ENCODE measurements at places on chromosomes 5 and 9.

- DNase-seq, result no peak
Observed at GRCh38 chr9:14741369-14741768, 18.8 kb upstream of the CER1 start.

GRCh38 chr5:157599565-157599964 is 24.0 kb upstream of the ADAM19 start:
- no peak for DNase-seq

DNA sequence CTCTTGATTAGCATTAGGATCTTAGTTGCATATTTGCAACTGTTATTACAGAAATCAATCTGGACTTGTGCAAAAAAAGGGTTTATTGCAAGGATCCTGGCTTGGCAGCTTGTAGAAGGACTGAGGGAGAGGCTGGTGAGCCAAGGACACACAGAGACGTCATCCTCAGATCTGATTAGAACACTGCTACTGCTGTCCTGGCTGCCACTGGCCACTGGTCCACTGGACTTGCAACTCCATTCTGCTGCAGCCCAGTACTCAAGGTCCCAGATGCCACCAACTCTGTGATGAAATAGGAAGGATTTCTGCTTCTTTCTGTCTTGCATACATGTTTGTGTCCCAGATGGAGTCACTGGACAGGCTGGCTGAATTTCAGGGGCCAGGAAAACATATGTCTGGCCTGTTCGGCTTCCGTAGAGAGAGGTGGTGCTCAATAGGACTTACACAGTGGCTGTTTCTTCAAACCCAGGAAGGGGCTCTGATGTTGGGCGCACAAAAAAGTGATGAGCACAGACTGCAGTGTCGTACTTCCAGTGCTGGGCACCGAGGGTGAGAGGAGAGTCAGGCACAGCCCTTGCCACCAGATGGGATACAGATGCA is 68.9 kb upstream of the SH3PXD2B start:
- peak; percentile 72 for DNase-seq

DNA sequence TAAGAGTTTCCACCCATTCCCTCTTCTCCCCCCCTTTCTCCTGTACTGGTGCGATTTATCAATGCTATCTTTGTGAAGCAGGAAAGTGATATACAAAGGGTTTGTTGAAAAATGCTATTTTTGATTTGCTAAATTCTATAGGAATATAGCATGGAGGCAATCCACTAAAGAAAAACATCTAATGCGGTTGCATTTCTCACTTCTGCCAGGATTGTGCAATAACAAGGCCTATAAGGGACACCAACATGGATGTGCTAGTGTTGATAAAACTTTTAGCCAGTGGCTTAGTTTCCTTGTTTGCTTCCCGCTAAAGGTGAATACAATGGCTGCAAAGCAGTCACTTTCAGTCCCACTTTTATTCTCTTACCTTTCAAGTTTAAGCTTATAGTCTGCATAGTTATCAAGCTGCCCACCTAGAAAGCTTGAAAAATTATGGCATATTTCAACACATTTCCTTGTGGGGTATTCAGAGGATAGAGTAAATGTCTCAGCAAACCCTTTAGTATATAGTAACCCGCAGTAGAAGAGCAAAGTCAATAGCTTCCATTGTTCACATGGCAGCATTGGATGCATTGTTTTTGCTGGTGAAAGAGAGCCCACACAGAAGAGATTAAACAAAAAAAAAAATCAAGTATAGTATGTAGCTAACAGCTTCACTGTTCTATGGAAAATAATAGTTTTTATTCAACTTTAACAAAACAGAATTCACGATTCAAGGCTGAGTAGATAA is 674.6 kb upstream of the SEMA6A start:
- no peak for DNase-seq

DNA sequence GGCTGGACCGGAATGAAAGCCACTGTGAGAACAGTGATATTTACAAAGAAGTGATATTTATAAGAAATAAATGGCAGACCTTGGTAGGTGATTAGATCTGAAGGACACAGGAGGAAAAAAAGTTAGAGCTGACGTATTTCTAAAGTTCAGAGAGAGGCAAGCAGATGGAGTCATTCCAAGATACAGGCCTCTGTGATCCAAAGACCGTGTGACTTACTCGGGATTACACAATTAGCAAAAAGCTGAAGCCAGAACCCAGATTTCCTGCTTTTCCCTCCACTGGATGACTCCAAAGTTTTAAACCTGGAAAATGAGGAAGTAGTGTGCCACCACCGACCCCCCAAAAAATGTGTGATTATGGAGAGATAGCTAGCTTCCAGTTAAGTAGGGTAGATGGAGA is 3.1 kb upstream of the DOCK8 start:
- DNase-seq, result no peak

- no peak for DNase-seq
Observed at GRCh38 chr5:135231289-135231688, 167.7 kb downstream of the MACROH2A1 start.

- no peak for DNase-seq
Observed at GRCh38 chr5:150540615-150541396, 32.9 kb downstream of the NDST1 start.

DNA sequence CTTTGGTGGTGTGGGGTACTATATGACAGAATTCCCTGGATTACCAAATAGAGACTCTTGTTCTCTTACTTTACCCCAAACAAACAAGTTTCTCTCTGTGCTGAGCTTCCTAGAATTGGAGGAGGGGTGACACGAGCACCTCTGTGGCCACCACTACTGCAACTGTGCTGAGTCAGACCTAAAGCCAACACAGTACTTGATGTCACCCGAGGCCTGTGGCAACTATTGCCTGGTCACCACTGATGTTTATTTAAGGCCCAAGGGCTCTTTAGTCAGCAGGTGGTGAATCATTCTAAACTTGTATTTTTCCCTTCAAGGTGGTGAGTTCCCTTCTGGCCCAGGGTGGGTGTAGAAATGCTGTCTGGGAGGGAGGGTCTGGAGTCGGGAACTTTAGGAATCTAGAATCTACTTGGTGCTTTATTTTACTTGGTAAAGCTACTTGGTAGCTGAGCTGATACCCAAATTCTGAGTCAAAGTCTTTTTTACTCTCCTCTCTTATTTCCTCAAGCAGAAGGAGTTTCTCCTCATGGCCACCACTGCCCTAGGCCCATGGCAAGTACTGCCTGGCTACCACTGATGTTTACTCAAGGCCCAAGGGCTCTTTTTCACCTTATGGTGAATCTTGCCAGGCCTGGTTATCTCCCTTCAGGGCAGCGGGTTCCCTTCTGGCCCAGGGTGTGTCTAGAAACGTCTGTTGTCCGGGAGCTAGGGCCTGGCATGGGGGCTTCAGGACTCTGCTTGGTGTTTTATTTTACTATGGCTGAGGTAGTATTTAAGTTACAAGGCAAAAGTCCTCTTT is 9.8 kb downstream of the LURAP1L start:
- DNase-seq, result no peak

GRCh38 chr5:117487556-117487955 is 912.9 kb upstream of the SEMA6A start:
- DNase-seq, result no peak

DNA sequence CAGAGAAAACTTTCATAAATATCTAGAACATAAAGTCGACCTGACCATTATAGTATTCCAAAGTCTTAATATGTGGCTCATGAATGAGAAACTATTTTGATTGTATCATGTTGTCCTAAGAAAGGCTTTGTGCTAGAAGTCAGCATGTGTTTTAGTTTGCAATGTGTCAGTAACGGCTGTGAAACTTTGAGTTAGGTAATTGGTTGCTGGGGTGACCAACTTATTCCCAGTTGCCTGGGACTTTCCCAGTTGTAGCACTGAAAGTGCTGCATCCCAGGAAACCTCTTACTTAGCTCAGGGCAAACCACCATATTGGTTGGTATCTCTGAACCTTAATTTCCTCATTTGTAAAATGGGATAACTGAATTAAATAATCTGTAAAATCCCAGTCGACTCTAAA is 114.6 kb upstream of the SLC12A2 start:
- no peak for DNase-seq

DNA sequence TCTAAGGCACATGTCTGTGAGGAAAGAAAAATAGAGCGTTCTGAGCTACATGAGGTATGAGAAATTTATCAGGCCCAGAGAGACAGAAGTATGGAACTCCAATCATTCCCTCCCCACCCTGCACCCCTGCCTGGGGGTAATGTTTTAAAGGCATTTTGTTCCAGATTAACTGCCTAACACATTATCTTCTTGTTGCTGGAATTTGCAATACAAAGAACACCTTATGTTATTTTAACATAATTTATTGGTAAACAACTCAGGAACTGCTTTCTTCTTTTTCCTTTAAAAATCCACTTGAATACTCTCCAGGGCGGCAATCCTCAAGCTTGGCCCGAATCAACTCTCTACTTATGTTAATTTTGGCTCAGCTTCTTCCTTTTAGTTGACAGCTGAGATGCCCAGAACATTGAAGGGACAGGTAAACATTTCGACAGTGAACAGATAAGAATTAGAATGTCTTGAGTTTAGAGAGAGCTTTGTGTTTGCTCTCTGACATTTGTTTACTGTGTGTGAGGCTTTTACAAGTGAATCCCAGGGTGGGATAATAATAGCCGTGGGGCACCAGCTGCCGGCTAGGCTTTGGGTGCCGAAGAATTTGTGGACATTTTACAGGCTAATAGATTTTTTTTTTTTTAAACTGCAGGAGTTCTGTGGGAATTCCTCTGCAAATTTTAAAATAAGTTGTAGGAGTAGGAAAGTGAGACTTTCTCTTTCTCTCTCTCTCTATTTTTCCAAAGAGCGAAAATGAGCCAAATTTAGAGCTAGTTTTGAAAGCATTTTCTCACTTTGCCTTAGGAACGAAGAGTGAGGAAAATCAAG is 96.4 kb upstream of the TAF11L2 start:
- DNase-seq, result no peak

DNA sequence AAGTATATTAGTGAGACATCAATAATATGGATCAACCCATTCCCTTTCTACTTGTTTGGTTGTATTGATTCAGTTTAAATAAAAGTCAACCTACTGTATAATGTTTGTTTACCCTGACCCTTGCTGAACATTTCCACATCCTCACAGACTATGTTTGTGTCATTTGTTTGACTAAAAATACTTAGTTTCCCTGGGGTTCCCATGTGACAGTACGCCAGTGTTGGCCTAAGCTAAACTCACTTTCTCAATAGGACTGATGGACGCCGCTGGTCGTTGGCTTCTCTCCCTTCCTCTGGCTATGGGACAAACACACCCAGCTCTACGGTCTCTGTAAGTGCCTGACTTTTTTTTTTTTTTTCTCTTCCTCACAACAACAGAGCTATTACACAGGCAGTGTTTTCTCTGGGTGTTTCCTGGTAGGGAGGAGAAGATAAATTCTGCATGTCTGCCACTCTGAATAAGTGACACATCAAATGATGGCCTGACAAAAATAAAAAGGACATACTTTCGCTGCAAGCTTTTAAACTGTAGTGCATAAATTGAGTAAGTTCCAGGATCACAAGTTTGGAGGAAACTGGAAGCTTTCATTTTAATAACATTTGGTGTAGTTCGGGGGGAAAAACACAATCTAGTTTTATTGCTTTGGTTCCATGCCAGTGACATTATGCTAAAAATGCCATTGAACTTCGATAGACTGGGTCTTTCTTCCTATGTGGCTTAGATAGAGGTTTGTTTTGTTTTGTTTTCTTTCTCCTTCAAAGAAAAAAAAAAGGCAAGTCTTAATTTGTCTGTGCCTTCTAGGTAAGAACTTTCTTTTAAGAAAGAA is 101.0 kb downstream of the CD180 start:
- no peak for DNase-seq

DNA sequence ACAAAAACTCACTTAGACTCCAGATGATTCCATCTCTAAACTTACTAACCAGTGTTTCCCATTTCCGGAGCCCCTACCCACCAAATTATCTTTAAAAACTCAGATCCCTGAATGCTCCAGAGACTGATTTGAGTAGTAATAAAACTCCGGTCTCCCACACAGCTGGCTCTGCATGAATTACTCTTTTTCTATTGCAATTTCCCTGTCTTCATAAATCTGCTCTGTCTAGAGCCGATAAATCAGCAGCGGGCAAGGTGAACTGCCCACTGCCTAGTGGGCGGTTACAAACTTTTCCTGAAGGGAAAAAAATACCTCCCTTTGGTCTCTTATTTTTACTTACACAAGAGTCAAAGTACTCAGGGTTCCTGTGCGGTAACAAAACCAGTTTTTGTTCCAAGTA is 624.4 kb upstream of the RORB start:
- DNase-seq, result no peak

DNA sequence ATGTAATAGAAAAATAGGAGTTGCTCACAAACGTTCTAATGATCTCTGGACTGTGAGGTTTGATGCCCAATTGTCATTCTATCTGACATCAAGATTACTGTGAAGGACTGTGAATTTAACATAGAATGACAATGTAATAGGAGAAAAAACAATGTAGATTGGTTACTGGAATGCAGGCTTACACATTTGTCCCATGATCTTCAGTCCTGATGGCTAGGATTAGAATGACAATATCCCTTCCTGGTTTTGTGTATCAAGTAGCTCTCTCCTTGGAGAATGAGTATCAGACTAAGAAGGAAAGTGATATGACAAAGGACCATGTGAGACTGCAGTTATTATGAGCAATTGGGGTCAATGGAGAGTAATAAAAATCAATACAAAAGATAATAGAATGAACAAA is 862.2 kb upstream of the C9orf72 start:
- DNase-seq, result no peak

- DNase-seq, result no peak
Observed at GRCh38 chr5:147743012-147743411, 39.5 kb downstream of the JAKMIP2 start.

DNA sequence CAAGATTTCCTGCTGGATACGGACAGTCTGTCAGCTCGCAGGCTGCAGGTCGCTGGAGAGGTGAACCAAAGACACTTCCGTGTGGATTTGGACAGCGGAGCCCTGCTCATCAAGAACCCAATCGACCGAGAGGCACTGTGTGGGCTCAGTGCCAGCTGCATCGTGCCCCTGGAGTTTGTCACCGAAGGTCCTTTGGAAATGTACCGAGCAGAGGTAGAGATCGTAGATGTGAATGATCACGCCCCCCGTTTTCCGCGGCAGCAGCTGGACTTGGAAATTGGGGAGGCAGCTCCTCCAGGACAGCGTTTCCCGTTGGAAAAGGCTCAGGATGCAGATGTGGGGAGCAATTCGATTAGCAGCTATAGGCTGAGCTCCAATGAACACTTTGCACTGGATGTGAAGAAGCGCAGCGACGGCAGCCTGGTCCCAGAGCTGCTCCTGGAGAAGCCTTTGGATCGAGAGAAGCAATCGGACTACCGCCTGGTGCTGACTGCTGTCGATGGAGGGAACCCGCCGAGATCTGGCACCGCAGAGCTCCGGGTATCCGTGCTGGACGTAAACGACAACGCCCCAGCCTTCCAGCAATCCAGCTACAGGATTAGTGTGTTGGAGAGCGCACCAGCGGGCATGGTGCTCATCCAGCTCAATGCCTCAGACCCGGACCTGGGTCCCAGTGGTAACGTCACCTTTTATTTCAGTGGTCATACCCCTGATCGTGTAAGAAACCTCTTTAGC is 658 bp downstream of the PCDHGC4 start:
- DNase-seq, result no peak
